ENCODE measurements at places on chromosomes 12 and 14.

DNA sequence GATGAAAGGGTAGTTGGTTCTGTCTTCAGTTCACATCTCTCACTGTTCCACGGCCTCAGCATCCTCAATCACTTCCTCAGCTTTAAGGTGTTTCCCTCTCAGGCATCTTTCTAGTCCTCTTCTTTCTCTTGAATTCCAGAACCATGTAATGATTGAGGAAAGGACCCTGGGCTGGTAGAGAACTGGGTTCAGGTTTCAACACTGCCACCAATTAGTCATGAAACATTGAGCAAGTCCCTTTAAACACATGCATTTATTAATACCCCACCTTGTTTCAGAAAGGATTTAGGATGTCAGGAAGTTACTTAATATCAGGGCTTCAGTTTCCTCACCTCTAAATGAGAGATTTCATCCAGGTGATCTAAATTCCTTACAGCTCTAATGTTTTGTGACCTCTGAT lies 7.2 kb downstream of the DMAC2L start:
- no peak for DNase-seq

- no peak for DNase-seq
Measured at GRCh38 chr12:91951571-91951970, 194.1 kb downstream of the BTG1 start.

- no peak for DNase-seq
Measured at GRCh38 chr12:95960241-95960640, 17.1 kb downstream of the AMDHD1 start.

- DNase-seq, result no peak
Measured at GRCh38 chr14:101937926-101938767, 26.2 kb upstream of the DYNC1H1 start.

DNA sequence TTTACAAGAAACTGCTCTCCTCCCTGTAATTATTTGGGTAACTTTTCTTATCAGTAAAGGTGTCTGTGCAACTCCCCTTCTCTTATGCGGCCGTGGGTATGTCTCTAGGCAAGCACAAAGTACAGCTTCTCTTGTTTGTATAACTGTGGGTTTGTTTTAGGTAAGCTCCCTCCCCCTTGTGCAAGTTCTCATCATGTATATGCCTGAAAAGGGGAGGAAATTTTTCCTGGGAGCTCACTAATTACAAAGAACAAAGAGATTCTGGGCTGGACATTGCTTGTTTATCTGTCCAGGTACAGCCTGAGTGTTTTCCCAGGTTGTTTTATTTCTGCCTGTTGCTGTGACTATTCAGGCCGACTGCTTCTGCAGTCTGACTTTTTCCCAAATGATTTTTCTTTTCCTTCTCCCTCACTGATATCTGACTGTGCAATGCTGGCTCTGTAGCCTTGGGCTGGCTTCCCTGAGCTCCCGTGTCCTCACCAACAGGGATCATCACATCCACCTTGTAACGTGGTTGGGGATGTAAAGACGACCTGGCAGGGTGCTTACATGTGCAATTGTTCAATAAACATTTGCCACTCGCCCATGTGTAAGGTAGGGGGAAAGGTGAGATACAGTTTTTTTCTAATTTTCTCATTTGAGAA lies 916.5 kb downstream of the AACS start:
- no peak for DNase-seq

- DNase-seq, result peak; percentile 37
Measured at GRCh38 chr12:79547735-79548609, 142.8 kb downstream of the PAWR start.

- DNase-seq, result no peak
Measured at GRCh38 chr14:61585598-61586543, 109.4 kb upstream of the HIF1A start.

DNA sequence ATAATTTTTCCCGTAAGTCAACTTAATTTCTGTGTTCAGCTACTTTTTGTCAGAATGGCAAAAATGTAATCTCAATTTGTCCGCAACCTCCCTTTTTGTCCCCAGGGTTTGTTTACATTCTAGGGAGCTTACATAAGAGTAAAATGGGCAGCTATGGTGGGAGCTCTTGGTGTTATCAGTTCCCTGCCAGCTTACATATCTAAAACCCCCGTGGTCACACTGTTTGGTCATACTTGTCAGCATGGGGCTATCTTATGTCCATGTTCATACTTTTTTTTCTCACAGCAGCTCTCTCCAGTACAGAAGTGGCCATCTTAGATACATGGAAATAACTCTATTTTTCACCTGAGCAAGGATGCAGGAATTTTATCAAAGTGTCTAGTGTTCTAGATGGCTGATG lies 16.7 kb downstream of the SLCO1C1 start:
- DNase-seq, result no peak

DNA sequence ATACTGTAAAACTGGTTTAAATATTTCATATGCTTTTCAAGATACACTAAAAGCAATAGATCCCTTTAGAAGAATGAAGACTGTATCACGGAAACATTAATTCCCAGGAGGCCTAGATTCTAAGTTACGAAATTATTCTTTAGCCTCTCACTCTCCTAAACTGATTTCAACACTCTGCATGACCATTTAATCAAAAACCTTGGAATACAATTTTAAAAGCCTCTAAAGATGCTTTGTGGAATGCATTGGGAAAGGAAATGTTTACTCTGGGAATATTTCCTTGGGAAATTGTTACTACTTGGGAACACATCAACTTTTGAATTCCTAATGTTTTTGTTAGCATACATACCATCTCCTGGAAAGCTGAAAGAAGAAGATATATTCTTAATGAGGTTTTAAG lies 255.7 kb upstream of the FAR2 start:
- DNase-seq, result peak; percentile 47

GRCh38 chr14:102828151-102828550 lies 50.9 kb downstream of the TRAF3 start:
- DNase-seq, result no peak

DNA sequence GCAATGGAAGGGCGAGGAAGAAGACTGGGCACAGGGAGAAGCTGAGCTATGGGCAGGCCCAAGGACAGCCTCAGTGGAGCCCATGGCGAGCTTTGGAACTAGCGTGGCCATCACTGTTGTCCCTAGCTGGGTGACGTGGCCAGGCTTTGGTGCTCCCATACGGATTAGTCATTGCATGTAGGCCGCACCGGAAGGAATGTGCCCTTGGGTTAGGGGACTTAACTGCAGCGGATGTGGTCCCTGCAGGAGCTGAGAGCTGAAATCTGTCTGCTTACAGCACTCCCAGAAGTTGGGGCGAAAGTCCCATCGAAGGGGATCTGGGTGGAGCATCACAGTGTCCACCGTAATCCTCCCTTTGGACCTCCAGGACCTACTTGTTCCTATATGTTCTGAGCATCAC lies 133.7 kb downstream of the PAPOLA start:
- DNase-seq, result no peak

DNA sequence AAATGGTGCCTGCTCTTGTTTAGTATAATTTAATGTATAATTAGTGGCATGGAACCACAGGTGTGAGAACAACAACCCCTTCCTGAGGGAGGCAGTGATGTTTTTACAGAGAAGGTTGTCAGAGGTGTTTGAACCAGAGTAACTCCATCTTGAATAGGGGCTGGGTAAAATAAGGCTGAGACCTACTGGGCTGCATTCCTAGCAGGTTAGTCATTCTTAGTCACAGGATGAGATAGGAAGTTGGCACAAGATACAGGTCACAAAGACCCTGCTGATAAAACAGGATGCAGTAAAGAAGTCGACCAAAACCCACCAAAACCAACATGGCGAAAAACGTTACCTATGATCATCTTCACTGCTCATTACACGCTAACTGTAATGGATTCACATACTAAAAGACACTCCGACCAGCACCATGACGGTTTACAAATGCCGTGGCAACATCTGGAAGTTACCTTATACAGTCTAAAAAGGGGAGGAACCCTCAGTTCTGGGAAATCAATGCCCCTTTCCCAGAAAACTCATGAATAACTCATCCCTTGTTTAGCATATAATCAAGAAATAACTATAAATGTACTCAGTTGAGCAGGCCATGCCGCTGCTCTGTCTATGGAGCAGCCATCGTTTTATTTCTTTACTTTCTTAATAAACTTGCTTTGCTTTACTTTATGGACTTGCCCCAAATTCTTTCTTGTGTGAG lies 47.8 kb upstream of the LTA4H start:
- DNase-seq, result no peak

DNA sequence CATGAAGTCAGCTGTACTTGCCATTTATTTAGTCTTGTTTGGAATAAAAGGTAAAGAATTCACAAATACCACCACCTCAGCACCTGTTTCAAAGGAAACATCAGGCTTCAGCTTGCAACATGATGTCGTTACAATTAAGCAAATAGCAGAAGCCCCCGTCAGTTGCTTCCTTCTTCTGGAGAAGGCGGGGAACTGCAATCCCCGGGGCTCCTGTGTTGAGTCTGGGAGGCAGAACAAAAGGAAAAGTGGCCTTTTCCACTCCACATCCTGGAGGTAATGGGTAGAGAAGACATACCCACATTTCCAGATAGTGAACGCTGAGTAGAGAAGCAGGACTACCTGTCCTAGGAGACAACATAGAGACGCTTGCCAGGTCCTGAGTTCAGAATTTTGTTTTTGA lies 92.8 kb downstream of the DNAH10 start:
- DNase-seq, result no peak

Data from BJ (cell line).